ENCODE measurements at places on chromosomes 7 and 10. TPM values are rescaled to one million over a fixed set of nuclear protein-coding genes. Genes with fewer than 3 reads are reported as not detected.

The PLCE1 gene
- total RNA-seq, result 1.5 TPM

The LOXL4 gene
- total RNA-seq, result not detected

The SPDYE16 gene
- not detected for total RNA-seq

DNA sequence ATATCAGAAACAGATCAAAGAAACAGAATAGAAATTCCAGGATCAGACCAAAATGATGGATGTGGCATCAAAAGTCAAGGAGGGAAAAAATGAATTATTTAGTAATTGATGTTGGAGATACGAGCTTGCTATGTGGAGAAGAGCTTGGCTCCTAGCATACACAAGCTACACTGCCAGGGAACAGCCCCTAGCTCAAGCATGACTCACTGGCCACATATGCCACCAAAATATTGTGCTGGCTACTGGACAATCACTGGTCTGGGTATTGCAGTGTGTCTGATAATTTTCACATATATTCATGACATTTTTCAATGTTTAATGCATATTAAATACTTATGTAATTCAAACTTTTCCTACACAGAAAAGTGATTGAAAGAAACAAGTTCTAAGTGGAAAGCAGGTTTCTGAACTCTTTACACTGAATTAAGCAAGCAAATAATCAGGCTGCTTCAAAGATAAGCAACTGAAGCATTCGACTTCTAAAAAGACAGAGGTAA is 59.3 kb downstream of the OAT start:
- DNase-seq, result peak; percentile 45

DNA sequence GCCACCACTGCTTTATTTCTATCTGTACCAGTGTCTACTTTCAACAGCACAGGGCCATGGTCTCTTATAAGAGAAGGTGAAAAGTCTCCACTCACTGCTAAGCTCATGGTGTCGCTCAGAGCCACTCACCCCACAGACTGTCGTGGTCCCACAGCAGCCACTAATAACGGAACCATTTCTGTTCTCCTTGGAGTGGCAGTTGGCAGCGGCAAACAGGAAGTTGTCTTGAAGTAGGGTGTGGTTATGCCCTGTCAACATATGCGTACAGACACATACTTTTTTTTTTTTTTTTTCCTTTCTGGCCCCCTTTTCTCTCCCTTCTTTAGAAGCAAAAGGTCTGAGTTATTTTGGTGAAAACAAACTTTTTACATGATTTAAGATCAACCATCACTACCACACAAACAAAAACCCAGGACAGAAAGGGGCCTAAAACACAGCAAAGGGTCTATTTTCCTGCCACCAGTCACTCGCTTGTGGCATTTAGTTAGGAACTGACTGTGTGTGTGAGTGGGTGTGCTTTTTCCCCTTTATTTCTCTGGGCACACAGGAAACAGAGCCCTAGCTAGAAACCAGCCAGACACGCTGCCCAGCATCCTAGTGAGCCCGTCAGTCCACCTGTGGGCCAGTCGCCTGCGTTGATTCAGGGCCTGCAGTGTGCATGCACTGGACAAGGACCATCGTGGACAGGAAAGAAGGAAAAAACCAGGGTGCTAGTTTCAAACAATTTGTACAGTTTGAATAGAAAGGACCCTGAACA is 96.7 kb upstream of the EFCAB10 start:
- DNase-seq, result no peak

GRCh38 chr7:106313966-106314365 is 29.2 kb upstream of the NAMPT start:
- DNase-seq, result no peak

GRCh38 chr10:124602646-124603365 is 141.2 kb downstream of the LHPP start:
- no peak for DNase-seq

- no peak for DNase-seq
Observed at GRCh38 chr10:93071674-93072224, 1.9 kb upstream of the CYP26A1 start.

DNA sequence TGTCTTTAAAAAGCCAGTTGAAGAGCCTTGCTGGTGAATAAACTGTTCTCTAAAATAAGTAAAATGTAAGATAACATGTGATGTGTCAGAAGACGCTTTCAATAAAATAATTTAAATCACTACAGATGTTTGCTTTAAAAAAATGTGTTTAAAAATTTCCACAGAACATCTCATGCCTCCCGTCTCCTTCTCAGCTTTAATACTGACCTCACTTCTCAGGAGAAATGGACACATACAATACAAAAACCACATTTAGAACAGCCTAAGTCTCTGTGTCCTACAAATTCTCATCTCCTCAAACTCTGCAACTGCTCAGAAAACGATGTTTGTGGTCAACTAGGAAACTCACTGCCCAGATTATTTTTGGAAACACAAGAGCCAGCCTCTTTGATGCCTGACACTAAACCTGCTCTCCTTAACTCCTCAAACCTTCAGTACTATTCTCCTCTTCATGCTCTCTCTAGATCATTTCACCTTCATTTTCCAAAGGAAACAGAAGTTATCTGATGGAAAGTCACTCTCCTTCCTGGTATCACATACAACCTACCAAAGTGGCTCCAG is 120.3 kb downstream of the ZNF438 start:
- DNase-seq, result no peak

GRCh38 chr7:51209426-51209825 is 107.2 kb downstream of the COBL start:
- no peak for DNase-seq

DNA sequence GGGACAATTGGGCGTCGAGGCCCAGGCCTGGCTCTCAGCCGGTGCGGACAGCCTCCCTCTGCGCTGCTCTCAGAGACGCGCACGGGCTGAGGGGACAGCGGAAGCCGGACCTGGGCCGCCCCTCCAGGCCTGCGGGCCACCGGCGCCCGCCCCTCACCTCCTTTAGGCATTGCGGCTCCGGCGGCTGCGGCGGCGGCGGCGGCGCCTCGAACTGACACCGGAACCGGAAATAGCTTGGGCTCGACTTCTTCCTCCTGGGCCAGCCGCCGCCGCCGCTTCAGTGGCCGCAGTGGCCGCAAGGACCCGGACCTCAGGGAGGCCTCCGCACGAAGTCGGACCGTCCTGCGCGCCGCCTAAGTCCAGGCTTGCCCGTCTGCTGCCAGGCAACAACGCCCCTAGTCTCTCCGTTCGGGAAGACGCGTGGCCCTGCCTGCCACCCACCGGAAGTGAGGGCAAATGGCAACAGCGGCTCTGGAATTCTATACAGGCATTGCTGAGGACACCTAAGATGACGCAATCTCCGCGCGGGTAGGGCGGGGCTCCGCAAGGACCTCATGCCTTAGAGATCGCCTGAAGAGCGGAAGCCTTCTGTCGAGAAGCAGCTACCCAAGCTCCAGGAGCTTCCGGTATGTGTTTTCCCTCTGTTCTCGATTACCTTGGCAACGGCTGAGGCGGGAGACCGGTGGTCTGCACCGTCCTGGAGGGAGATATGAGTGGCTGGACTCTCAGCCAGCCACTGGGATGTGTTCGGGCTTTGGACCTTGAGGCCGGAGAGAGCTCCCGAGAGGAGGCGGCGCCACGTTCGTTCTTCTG is at the start of the genes BUD31 and PDAP1:
BUD31 (plus strand) TSS at position 591 of the 813 bp plus-strand sequence. CDS start 2,124 bp downstream, outside the sequence.
PDAP1 (minus strand) TSS at position 219 of the 813 bp plus-strand sequence; CDS start at position 170, 49 bp downstream.
- peak; percentile 91 for DNase-seq

DNA sequence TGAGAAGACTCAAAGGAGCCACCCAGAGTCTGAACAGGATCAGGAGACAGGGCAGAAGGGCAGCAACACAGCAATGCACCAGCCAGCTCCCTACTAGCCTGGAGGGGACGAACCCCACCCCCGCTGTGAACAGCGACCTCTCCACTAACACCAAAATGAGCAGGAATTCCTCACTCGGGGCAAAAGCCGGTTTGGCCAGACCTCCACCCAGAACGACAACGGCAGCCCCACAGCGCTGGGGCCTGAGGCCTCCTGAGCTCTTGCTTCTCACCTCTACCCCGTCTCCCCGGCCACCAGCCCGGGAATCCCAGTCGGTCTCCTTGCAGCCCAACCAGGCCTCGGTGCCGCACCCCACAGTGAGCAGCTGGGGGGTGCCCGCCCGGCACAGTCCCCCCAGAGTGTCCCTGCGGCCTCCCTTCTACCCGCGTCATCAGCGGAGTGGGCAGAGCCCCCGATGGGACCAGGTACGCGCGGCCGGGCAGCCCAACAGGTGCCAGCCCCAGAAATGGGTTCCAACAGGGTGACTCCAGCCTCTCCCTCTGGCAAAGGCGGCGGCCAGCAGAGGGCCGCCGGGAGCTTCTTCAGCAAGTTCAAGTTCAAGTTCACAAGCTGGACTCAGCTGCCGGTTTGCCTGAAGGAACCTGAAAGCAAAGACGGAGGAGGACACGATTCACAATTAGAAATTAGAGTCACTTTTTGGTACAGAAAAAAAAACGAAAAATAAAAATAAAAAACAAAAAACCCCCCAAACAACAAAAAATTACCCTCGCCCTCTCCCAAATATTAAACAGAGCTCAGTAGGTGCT is 129.0 kb downstream of the MARCHF5 start:
- DNase-seq, result peak; percentile 6
